ENCODE measurements at places on chromosomes 4 and X.
A peak's percentile ranks its signal among the peaks of the same experiment; 100 is the strongest.

- peak; percentile 86 for DNase-seq
Measured at GRCh38 chr4:13888112-13888511, 260.6 kb upstream of the BOD1L1 start.

DNA sequence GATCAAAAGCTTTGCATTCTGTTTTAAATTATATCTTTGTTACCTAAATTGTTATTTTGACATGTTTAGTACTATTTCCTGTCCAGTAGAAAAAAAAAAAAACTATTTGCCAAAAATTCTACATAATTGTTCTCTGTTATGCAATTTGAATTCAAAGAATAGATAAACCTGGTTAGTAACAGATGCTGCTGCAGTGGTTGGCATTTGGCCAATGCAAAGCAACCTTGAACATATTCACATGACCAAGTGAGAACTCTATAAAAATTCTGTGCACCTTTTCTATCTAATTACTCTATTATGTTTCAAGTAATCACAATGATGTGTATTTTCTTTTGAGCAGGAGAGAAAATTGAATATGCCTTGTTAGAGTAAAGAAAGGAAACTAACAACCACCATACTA, 1473.4 kb downstream of the RPA4 start:
- no peak for DNase-seq

DNA sequence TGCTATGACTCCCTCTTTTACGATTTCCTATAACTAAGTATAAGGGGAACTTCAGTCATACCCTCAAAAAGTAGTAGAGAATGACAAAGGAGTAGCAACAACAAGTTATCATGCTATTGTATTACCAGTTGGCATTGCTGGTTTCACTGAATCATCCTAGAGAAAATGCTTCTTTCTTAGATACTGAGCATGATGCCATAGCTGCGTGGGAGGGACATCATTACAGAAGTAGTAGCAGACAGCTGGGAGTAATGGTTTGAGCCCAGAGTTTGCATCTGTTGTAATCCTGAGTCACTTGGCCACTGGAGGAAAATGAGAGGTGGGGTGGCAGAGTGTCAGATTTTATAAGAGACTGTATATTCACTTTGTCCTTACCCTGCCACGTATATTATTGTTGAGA, 38.6 kb downstream of the MTMR1 start:
- DNase-seq = peak; percentile 80

- no peak for DNase-seq
Measured at GRCh38 chr4:30744957-30745640, 24.9 kb downstream of the PCDH7 start.

DNA sequence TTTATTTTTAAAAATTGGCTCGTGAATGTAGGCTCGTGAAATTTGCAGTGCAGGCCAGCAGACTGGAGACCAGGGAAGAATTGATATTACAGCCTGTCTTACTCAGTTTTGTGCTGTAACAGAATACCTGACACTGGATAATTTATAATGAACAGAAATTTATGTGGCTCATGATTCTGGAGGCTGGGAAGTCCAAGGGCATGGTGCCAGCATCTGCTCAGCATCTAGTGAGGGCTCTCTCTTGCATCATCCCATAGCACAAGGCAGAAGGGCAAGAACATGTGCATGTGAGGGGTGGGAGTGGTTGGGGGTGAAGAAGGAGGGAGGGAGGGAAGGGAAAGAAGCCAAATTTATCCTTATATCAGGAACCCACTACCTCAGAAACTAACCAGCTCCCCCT, 13.7 kb upstream of the CLTRN start:
- no peak for DNase-seq

DNA sequence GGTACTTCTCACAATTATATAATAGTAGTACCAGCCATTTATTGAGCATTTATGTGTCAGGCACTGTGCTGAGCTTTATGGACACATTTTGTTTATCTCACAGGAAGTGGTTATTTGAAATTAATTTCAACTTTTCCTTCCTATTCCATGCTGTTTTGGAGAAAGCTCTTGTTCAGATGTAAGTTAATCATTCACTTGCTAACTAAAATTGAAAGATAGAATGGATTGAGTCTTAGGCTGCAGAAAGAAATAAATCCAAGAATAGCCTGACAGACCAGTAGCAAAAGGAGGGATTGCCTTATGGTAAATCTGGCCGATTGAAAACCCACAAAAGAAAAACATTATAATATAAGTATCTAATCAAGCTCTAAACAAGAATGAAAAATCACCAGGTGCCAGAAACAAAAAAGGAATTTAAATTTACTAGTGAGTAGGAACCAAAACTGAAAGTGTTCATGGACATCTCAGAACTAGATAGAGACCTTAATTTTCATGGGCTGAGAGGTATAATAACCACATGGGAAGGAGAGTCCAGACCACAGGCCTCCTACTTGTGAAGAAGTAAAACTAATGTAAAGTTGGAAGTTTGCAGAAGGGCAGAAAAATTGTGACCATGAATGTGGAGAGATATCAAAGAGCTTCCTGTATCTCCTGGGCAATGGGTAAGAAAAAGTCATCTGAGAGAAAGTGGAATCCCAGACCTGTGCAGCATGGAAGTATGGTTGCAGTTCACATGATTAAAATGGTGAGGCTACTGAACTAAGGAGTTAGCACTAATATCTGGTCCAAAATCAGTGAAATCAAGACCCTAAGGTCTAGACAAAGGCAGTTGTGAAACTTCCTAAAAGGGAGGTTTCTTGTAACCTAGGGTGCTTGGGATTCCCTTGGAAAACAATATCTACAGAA, 38.0 kb downstream of the RADX start:
- no peak for DNase-seq

- no peak for DNase-seq
Measured at GRCh38 chr4:181161669-181162068, 1081.5 kb upstream of the TENM3 start.

DNA sequence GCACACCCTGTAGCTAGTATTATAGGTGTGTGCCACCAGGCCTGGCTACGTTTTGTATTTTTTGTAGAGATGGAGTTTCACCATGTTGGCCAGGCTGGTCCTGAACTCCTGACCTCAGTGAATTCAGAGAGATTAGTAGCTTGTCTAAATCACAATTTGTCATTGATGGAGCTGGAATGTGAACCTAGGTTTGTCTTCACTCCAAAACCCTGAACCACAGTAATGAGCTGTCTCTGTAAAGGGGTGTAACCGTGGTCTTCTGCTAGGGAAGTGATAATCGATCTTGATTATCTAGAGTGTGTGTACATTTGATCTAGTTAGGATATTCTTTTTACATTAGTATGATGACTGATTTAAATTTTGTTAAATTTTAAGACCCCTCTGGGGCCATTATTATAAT, 8.3 kb downstream of the ARHGAP10 start:
- DNase-seq = no peak

DNA sequence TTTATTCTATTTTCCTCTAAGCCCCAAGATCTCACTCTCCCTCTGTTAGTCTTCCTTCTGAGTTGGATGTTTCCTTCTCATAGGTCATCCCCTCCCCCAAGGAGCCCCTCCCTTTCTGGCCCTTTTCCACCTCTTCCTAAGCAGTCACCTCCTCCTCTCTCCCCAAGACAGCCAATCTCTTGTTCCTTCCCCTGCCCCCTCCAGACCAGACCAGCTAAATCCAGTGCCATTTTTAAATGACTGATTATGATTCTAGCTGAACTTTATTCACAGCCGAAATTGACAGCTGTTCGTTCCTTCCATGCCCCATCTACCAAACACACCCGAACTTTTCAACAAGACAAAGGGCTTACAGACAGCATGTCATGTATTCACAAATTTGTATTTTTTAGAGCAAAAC, 1.9 kb downstream of the SPIN2A start:
- DNase-seq = no peak

- DNase-seq = no peak
Measured at GRCh38 chr4:74414149-74414809, 30.7 kb upstream of the AREG start.

- DNase-seq = no peak
Measured at GRCh38 chrX:44244008-44244407, 99.5 kb downstream of the EFHC2 start.
